Skeletal muscle cell (primary cell): ENCODE measurements at places on chromosomes 4 and X.

GRCh38 chr4:159227378-159227777, 124.5 kb downstream of the RAPGEF2 start:
- no peak for DNase-seq

- DNase-seq: no peak
These were observed 1.5 kb downstream of the ZNF718 start for GRCh38 chr4:125833-126232.

GRCh38 chr4:53113431-53114225, 251.5 kb downstream of the RASL11B start:
- DNase-seq: no peak

DNA sequence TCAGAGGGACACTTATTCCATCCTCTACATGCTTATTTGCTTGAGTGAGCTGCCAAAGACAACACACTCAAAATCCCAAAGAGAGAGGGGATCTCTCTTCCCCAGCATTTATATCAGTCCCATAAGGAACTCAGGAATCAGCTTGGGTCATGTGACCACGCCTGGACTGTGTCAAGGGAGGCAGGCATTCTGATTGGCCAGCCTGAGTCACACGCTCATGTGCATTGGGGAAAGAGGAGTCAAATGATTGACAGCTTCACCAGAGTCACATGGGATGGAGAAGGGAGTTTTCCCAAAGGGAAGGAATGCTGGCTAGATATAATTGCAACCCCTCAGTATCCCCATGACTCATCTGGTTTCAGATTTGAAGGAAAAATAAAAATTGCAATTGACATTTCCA, 49.0 kb downstream of the RWDD4 start:
- no peak for DNase-seq

GRCh38 chrX:124217304-124218251, 114.9 kb upstream of the TEX13D start:
- DNase-seq: no peak

DNA sequence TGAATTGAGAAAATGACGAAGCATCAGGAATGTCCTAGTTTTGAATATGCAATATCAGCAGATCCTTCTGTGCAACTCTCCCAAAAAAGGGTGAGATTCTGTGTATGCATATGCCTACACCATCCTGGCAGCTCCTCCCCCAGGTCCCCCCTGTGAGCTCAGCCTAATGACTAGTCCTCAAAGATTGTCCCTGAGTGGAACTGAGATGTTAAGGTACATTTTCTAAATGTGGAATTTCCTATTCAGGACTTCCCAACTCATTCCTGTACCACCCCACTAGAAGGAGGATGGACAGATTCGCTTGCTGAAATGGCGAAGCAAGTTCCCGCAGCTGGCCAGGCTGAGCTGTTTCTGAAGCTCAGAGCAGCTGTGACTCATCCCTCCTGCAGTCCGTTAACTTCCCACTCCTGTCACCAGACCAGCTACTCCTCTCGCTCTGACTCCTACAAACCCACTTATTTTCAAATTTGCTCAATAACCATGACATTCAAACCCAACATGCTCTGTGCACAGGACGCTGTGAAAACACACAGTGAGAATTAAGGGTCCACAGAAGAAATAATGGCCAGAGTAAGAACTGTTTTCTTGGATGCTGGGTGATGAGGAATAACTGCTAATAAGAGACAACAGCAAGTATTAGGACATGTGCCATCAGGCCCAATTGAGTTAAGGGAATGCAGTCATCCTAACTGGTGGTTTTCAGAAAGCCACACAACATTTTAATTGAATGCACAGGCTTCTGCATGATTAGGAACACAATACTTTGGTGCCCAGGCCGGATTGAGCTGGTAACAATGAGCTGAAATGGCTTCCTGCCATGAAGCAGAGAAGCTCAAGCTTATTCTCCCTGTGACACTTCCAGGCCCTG, 40.0 kb upstream of the IRF2 start:
- peak; percentile 82 for DNase-seq

DNA sequence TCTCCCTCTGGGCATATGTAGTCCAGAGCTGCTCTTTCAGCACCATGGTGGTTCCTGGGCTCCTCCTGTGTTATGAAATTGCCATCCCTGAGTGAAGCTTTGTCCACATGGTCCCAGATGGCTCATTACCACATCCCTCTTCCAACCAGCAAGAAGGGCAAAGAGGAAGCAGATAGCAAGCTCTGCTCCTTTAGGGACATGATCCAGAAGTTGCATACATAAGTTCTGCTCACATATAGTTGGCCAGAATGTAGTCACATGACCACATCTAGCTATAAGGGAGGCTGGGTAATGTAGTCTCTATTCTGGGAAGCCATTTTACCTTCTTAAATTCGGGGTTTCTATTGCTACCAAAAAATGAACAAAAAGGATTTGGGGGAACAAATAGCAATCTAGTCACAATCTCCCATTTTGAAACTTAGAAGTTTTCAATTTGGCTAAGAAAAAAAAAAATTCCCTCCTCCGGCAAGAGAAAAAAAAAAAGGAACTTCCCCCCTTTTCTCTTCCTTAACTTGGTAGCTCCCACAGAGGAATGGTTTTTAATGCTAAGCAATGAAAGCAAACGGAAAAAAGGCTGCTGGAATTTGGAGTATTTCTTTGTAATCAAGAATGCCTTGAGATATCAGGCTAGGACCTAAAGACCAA, 88.2 kb upstream of the USP9X start:
- peak; percentile 49 for DNase-seq

DNA sequence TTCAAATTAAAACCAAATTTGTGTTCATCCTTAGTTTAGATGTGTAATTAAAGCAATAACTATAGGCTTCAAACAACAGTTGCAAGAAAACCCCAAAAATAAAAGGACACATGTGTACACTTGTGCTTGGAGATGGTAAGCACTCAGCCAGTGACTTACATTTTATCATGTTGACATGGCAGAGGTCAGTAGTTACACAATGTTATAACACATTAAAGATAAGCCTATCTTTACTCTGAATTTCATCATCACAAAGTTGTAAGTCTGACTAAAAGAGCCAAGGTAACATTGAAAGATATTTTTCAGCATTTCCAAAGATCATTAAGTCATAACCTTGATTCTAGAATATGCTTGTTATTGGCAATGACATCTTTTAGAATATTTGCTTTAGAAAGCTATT, 98.5 kb upstream of the PNPLA4 start:
- no peak for DNase-seq

- DNase-seq: no peak
These were observed 1.4 kb downstream of the CXCR3 start for GRCh38 chrX:71616672-71617529.

DNA sequence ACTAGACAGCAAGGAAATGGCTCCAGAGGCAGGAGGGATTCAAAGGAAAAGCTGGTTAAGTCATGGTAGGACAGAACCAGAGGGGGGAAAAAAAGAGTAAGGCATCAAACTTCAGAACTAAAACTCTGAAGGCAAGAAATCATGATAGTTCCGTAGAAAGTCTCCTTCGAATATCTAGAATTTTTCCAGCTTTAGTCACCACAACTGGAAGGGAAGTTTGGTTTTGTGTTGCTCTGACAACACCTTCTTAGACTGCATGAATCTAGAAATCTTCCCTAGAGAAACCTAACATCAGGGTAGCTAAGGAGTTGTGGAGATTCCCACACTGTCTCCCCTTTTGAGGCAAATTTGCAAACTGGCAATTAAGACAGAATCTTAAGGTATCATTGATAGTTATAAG, 33.7 kb downstream of the AMMECR1 start:
- DNase-seq: peak; percentile 47

DNA sequence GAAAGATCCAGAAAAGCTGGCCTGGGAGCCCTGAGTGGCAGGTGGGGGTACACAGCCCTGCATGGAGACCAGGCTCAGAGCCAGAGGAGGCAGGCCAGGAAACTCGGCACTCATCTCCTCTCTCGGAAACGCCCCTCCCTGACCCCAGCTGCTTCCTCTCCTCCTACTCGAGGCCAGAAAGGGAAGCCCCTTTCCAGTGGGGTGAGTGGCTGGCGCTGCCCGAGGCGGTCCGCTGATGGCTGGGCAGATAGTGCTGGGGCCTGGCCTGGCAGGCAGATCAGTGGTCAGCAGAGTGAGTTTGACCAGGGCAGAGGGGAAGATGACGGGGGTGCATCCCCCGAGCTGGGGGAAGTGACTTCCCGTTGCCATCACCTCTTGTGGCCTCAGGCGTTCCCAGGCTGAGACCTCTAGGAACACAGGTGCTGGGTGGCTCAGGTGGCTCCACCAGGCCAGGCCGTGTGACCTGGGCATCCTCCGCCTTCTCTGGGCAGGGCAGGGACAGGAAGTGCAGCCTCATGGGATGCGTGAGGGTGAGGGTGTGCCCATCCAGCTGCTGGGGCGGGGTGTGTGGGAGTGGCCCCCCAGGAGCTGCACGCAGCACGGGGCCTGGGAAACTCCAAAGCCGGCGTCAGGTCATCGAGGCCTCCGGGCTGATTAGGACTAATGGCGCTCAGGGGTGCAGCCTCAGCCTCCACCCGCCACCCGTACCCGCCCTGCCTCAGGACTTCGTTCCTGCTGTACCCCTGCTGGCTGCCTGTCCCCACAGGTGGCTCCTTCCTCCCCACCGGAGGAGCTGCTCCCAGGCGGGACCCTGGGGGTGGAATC, 5.7 kb downstream of the SH3BP2 start:
- DNase-seq: no peak

GRCh38 chr4:176339936-176340761, 20.4 kb downstream of the SPCS3 start:
- DNase-seq: no peak

DNA sequence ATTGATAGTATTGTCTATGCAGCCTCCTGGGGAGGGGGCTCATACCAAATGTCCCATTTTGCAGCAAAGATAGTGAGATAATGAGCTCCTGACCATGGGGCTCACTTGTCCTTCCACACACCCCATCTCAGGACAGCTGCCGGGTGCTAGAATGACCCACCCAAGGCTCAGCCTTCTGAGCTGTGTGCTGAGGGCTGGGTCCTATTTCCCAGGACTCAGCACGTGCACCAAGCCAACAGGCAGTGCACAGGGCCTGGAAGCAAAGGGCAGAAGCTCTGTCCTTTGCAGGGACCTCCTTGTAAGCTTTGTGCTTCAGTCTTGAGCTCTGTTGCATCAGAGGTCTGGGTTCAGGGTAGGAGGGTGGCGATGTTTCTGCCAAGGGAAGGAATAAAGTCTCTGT, 11.2 kb upstream of the ABLIM2 start:
- DNase-seq: no peak

GRCh38 chr4:34258176-34258575, 1986.1 kb downstream of the ARAP2 start:
- DNase-seq: peak; percentile 24

GRCh38 chr4:142777045-142777743, 68.9 kb downstream of the INPP4B start:
- no peak for DNase-seq

DNA sequence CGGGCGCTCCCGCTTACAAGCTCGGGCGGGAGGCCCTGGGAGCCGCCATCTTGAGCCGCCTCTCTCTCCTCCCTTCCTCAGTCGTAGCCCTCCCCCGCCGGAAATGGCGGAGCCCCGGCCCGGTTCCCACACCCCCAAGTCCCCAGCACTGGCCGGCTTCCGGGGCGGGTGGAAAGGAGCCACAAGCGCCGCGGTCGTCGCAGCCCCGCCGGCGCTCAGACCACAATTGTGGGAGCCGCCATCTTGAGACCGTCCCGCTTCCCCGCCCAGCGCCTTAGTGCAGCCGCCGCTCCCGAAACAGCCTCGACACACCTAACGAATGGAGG, 531 bp downstream of the HCFC1 start:
- DNase-seq: peak; percentile 64

DNA sequence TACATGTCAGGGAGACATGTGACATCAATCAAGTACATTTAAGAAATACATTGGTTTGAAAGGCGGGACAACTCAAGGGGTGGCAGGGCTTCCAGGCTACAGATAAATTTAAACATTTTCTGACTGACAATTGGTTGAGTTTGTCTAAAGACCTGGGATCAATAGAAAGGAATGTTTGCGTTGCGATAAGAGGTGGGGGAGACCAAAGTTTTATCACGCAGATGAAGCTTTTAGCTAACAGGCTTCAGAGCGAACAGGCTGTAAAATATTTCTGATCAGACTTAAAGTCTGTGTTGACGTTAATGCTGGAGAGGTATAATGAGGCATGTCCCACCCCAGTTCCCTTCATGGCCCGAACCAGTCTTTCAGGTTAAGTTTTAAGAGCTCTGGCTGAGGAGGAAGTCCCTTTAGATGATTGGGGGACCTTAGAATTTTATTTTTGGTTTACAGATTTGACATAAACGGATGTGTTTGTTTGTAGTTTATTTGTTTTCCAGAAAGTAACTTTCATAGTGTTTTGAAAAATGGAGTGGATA, 346.7 kb upstream of the RASGEF1B start:
- no peak for DNase-seq

DNA sequence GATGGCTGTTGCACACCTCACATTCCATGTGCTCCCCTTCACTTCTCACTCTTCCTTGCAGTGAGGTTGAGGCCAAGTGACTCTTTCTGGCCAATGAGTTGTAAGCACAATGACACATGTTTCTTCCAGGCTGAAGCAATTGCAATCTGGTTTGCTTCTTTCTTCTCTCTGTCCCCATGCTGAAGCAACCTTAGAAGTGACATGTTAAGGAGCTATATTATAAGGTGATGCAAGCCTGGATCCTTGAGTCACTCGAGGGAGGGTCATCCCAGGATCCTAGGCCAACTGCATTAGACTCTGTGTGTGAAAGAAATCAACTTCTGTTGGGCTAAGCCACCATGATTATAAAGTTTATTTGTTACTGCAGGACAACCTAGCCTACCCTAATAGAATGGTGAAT, 45.5 kb upstream of the HS3ST1 start:
- DNase-seq: no peak

DNA sequence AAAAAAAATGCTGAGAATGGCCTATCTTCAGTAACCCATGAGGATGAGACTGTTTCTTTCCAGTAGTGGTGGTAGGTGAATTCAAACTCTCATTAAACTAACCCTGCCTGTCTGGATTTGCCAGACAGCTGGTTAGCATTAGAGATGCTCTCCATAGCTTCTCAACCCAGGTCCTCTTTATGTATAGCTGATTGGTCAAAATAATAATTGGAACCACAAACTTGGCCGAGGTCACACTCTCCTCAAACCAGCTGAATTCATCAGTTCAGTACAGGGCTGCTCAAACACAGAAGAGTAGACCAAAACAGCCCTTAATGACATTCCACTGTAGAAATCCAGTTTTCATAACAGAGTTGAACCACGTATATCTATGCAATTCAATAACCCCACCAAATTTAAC, 85.3 kb downstream of the HCCS start:
- no peak for DNase-seq

DNA sequence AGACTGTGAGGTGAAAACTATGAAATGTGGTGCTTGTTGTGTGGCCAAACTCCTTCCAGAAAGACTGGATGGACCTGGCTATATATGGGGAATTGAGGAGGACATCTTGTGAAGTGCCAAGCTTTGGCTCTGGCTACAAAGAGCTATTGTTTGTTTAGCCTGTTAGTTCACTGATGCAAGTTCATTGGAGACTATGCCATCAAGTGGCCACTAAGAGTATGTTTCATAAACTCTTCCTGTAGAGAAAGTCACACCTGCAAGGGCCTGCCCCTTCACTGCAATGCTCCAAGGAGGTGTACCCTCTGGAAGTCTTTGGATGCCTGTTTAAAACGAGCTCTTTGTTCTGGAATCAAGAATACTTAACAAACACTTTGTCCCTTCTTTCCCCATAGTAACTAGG, 382.0 kb downstream of the GABRG1 start:
- DNase-seq: no peak
